Stimulated activated CD4-positive, alpha-beta T cell treated with anti-CD3 and anti-CD28 coated beads, Interleukin-1b, Interleukin-23, amount 100 ng/mL, for 1 hour (primary cell): ENCODE measurements at places on chromosomes 3 and 15.

- no peak for DNase-seq
Measured at GRCh38 chr15:35654332-35654731, 108.4 kb upstream of the DPH6 start.

DNA sequence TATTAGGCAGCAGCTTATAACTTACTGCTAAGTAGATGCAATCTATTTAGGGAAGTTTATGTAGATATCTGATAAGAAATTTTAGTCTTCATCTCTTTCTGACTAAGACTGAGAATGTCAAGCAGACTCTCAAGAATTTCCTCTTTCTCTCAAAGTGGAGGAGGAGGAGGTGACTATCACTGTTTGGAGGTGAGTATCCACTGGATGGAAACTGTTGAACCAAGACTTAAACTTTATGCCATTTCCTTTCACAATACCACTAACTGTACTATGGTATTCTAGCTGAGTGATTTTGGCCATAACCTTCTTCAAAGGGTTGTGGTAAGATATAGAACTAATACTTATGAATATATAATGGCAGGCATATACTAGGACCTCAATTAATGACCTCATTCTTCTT is 64.6 kb downstream of the TPRG1 start:
- DNase-seq = no peak

DNA sequence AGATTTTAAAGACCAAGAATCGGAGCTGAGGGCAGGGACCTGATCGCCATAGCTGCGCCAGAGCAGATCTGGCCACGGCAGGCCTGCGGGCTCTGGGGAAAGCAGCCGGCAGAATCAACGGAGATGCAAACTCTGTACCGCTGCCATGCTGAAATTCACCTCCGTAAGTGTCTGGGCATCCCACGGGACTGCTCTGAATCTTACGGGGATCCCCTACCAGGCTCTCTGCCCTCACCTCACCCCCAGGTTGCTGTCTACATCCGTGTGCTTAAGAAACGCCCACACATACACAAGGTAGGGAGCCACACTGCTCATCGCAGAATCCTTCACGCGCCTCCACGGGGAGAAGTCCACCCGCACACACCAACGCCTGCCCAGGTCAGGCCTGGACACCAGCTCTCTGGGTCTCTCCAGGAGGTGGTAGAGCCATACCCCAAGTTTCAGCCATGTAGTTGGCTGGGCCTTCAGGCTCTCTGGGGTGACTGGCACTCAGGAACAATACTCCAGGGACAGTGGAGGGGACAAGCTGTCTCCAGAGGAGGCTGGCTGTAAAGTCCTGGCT is 33.5 kb downstream of the FAM174B start:
- no peak for DNase-seq

DNA sequence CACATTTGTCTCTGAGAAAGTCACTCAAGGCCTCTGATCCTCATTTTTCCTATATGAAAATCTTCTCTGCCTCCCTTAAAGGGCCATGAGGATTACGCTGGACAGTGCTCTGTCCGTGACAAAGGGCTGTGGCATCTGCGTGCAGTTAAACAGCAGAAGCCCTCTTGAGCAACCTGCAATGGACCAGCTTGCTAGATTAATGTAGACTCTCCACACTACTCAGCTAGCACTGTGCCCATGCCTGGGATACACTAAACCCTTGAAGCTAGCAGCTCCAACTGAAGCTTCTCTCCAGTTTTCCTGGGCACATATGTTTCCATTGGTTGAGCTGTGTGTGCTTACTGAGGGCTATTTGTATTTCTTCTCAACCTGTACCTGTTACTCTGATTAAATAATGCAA is 303.8 kb downstream of the RPLP1 start:
- no peak for DNase-seq

DNA sequence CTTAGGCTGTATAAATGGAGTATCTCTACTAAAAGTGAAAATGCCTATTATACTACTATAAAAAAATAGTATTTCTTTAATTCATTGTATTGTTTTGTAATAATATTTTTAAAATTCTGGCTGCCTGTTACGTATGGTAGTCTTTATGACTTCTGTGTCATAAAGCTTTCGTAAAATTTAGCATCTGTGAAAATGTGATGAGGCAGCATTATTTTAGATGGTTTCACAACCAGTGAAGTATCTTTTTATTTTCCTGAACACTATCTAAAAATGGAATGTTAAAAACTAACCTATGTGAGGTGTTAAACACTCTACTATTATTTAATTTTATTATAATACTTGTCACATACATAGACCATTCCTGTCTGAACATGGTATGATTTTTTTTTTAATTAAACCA is 46.2 kb downstream of the LRCH3 start:
- no peak for DNase-seq

DNA sequence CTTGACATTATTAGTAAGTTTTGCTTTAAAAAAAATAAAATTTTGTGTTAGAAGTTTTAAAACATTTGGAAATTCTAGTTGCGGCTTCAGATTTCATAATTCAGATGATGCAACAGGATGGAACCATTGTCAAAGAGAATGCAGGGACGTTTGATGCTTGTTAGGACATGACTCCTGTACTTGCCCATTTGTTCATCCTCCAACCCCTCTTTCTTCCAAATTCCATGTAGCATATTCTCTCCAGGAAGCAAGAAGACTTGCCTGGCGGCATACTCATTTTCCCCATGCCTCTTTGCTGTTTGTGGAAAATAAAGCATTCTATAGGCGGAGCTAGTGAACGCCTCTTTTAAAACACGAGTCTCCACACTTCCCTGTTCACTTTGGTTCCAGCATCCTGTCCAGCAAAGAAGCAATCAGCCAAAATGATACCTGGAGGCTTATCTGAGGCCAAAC is at the start of gene CSTA:
Gene CSTA (plus strand): TSS at position 378 of the 453 bp plus-strand sequence. CDS start 45 bp downstream, at position 423.
- no peak for DNase-seq

DNA sequence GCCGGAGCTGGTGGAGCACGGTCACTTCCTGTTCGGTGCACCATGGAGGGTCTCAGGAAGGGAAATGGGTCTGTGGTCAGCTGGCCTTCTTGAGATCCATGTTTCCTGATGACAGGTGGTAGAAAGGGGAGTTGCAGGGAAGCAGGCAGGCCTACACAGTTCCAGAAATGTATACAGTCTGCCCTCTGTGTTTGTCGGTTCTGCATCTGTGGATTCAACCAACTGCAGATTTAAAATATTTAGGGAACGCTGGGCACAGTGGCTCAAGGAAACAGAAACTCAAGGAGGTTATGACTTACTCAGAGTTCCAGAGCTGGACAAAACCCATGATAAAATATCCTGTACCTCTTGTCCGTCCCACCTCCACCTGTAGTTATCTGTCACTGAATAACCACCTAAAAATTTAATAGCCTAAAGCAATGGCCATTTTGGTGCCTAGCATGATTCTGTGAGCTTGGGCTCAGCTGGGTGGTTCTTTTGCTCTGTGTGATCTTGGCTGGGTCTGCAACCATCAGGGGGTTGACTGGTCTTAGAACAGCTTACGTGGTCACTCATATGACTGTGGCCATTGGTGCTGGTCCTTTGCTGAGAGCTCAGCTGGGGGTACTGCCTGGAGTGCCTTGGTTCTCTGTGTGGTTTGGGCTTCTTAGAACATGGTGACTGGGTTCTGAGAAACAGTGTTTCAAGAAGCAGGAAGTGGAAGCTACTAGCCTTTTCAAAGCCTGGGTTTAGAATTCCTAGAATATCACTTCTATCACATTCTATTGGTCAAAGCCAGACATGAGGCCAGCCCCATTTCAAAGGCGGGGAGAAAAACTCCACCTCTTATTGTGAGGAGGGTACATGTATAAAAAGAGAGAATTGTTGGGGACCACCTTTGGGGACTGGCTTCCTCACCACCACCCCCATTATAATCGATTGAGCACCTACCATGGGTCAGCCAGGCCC is 239.7 kb upstream of the BHLHE40 start:
- DNase-seq = no peak

- DNase-seq = no peak
Measured at GRCh38 chr3:50557106-50557505, 10.4 kb downstream of the C3orf18 start.

DNA sequence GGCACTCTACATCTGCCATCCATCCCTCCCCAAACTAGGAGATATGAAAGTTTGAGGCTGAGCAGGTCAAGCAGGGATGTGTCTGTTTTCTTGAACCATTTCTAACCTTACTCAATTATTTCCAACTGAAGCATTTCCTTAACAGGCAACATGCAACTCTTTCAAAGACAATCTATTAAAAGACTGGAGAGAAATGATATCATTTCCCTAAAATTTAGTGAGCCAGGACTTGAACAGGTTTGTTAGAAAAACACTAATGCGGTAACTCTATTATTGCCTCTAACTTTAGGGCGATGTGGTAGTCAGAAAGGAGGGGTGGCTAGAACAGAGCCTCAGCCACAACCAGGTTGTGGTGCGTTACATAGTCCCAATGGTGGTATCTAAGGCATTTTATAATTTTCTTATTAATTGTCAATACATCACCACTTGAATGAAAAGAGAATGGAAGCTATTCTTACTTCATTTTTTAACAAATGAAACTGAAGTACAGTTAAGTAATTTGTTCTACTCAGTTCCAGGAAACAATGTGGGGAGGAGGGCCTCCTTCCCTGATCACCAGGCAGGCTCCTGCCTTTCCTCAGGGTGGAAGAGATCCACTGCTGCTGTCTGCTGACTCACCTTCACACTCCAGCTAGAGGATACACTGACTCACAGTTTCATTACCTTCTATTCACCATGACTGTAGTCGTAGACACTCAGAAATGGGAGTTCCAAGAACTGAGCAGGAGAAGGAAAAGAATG is 22.8 kb downstream of the MYO1E start:
- DNase-seq = no peak

DNA sequence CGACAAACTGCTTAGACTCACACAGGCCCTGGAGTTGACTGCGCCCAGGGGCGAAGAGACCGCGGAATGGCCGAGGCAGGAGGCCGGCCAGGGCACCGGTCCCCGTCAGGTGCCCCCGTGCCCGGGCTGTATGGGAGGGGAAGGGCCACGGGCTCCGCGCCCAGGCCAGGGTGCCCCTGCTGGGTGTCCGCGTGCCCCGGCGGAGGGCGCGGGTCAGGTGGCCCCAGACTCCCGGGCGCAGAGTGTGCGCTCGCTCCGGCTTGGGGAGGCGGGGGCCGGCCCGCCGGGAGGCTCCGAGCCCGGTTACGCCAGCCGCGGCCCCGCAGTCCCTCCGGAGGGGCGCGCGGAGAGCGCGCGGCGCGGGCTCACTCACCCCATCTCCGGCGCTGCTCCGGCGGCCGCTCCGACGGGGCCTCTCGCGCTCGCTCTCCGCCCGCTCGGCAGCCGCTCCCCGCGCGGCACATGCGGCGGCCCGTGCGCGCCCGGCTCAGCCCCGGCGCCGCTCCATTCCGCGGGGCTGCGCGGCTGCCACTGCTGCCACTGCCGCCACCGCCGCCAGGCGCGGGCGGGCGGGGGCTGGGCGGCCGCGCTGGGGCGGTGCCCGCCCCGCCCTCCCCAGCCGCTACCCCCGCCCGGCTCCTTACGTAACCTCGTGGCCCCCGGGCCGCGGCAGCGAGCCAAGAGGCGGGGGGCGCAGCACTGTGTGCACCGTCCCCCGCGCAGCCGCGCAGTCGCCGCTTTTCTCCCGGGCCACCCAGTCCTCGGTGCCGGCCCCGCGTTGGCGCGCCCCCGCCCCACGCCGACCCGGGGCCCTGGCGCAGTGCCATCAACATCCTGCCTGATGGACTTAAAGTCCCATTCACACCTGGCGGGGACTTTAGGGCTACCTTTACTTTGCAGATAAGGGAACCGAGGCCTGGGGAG is at the start of gene HOMER2:
Gene HOMER2 (minus strand): TSS at position 563 of the 924 bp plus-strand sequence. CDS start 185 bp downstream, at position 378.
- DNase-seq = no peak

DNA sequence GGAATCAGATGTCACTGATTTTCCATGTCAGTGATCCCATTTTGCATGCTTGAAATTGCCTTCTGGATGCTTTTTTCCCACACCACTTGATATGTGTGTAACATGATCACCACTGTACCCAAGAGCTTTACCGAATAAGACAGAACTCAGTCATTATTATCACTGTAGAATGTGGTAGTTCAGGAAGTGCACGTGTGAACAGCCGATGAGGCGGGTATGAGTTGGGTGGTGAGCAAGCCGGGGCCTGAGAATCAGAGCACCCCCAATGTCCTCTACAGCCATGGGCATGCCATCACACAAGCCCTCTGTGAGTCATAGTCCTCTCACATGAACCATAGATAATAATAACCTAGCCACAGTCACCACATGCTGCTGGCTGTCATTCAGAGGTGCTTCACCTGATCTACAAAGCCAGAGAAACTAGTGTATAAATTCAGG is 470.8 kb downstream of the SOX2 start:
- DNase-seq = no peak

DNA sequence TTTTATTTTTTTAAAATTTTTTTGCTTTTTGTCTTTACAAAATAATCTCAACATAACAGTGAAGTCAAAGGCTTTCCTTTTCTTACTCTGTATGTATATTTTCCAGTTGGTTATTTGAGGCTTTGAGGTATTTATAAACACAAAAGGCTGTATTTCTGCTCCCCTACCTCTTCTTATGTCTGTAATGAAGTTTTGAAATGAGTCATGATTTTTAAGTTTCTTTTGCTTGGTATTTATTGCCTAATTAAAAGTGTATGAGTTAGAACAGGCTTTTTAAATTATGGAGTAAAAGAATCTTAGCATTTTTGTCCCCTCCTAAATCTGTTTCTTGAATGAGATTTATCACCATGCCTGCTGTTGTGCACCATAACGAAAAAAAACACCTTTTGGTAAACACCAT is 66.0 kb downstream of the DCUN1D1 start:
- DNase-seq = no peak
